ENCODE measurements at places on chromosomes 13 and 19. TPM values are rescaled to one million over a fixed set of nuclear protein-coding genes. Genes with fewer than 3 reads are reported as not detected.

Gene VASP
- total RNA-seq = 72.8 TPM

Gene ERFL
- not detected for total RNA-seq

Gene KIR3DL2
- total RNA-seq = not detected

Gene VSTM1
- not detected for total RNA-seq

- no peak for DNase-seq
- no peaks in the 10 kb centered on the region for H3K27me3 ChIP-seq
- no peaks in the 10 kb centered on the region for H3K36me3 ChIP-seq
Measured at GRCh38 chr13:20738616-20739015, 35.1 kb downstream of the IL17D start.

GRCh38 chr13:111329641-111330040 is 9.2 kb downstream of the TEX29 start:
- H3K4me3 ChIP-seq = no peak overlapping the region
- no peaks in the 10 kb centered on the region for H3K27me3 ChIP-seq
- no peaks in the 10 kb centered on the region for H3K4me1 ChIP-seq
- H3K36me3 ChIP-seq = no peaks in the 10 kb centered on the region
- H3K27ac ChIP-seq = no peak overlapping the region
- DNase-seq = no peak

DNA sequence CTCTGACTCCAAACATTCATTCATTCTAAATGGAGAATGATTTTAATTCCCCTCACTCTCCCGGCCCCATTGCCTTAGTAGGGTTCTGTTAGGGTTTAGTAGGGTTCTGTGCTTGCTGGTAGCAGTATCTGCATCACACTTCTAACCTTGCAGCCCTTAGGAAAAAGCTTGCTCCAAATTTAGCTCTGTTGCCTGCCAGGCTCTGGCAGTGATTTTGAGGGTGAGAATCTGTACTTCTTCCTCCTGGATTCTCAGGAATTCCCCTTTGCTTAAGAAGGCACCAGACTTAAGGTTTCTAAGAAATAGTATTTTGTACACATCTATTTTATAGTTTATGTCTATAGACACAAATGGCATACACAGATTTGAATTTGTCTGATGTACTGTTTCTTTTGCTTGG is 14.7 kb downstream of the B3GLCT start:
- no peaks in the 10 kb centered on the region for H3K4me1 ChIP-seq
- H3K36me3 ChIP-seq = no peaks in the 10 kb centered on the region
- DNase-seq = no peak
- H3K4me3 ChIP-seq = no peak overlapping the region
- H3K27ac ChIP-seq = peak overlapping the region; percentile 77
- H3K27me3 ChIP-seq = no peaks in the 10 kb centered on the region

GRCh38 chr13:24127116-24127631 is 33.3 kb upstream of the SPATA13 start:
- H3K4me1 ChIP-seq = no peaks in the 10 kb centered on the region
- H3K27me3 ChIP-seq = peaks cover 4% of the 10 kb centered on the region
- no peak overlapping the region for H3K4me3 ChIP-seq
- DNase-seq = no peak

DNA sequence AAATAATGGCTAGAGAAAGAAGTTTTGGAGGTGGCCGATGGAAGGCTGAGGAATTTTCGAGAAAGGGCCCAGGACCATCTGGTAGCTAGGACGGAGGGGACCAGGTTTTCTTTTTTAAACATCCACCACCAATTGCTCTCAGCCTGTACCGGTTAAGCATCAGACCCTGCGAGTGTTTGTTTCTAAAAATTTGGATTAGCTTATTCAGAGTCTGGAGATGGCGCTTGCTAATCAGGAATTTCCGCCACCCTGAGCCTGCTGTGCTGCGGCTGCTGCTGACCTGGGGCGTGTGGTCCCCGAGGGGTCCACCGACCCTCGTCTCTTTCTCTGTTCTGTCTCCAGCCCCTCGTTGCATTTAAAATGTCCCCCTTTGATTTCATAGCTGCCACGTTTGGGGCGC is 2.0 kb downstream of the UHRF1 start:
- no peak overlapping the region for H3K4me3 ChIP-seq
- peaks cover 29% of the 10 kb centered on the region for H3K4me1 ChIP-seq
- no peaks in the 10 kb centered on the region for H3K36me3 ChIP-seq
- no peaks in the 10 kb centered on the region for H3K27me3 ChIP-seq
- H3K27ac ChIP-seq = no peak overlapping the region

- DNase-seq = no peak
- H3K36me3 ChIP-seq = peaks cover 58% of the 10 kb centered on the region
- H3K27ac ChIP-seq = no peak overlapping the region
- no peak overlapping the region for H3K4me3 ChIP-seq
Measured at GRCh38 chr19:1107661-1108261, 4.0 kb downstream of the GPX4 start.

GRCh38 chr13:63381078-63381859 is 1965.6 kb upstream of the PCDH20 start:
- H3K36me3 ChIP-seq = no peaks in the 10 kb centered on the region
- H3K27ac ChIP-seq = no peak overlapping the region
- DNase-seq = no peak
- H3K4me1 ChIP-seq = no peaks in the 10 kb centered on the region
- no peak overlapping the region for H3K4me3 ChIP-seq
- H3K27me3 ChIP-seq = no peaks in the 10 kb centered on the region

DNA sequence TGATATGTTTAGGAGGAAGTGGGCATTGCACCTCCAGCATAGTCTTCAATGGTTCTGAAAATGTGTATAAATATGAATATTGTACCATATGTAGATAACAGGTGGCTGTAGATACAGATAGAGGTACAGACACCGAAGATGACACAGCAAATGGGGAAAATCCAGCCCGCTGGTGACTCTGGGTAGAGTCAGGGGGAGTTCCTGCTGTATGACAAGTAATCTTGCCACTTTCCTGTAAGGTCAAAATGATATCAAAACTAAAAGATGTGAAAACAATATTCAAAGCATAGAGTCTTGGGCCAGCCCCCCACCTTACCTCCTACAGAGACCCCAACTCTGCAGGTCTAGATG is 17.8 kb downstream of the C2CD4C start:
- H3K27ac ChIP-seq = no peak overlapping the region
- peaks cover 3% of the 10 kb centered on the region for H3K27me3 ChIP-seq
- no peak overlapping the region for H3K4me3 ChIP-seq
- no peaks in the 10 kb centered on the region for H3K36me3 ChIP-seq
- H3K4me1 ChIP-seq = no peaks in the 10 kb centered on the region

DNA sequence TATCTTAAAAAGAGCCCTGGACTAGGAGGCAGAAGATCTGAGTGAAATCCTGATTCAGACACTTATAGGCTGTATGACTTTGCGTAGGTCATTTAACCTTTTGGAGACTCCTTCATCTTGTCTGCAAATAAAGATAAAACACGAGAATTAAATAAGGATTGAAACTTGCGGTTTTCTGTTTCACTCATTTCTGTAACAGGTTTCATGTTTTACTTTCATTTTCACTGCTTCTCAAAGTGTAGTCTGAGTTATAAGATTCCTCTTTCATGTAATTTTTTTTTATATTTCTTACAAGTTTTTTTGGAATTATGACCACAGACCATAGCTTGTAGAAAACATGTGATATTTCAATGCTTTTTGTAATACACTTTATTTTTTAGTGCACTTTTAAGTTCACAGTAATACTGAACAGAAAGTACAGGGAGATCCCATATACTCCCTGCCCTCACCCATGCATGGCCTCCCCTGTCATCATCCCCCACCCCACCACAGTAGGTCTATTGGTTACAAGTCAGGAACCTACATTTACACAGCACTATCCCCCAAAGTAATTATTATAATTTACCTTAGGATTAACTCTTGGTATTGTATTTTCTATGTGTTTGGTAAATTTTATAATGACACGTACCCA is 174.6 kb downstream of the ITGBL1 start:
- H3K4me3 ChIP-seq = peak overlapping the region; percentile 54
- no peaks in the 10 kb centered on the region for H3K4me1 ChIP-seq
- no peaks in the 10 kb centered on the region for H3K27me3 ChIP-seq
- H3K36me3 ChIP-seq = no peaks in the 10 kb centered on the region
- peak overlapping the region; percentile 77 for H3K27ac ChIP-seq
- no peak for DNase-seq

DNA sequence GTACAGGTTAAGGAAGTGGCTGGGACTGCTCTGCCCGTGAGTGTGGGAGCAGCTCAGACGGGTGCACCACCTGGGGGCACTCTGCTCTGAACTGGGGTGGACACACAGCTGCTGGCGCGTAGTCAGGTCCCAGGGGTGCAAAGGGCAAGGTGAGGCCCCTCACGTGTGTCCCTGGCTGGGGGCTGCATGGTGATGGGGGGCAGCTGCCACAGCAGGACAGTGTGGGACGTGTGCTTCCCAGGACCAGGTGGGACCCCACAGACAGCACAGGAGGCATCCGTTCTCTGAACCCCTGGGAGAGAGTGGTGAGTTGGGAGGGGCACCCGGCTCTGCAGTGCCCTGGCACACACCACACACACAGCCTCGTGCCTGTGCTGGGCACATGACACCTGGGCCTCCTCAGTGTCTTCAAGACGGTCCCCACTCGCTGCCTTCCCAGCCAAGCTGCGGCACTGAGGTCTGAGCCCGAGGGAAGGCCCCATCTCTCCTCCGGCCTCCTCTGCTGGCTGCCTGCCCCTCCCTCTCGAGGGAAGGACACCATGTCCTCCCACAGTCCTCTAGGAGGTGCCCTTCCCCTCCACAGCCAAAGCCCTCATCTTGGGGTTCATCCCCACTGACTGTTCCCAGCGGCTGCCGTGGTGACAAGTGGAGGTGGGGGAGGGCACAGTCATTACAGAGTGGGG is 24.7 kb downstream of the CILP2 start:
- H3K4me1 ChIP-seq = no peaks in the 10 kb centered on the region
- DNase-seq = no peak
- H3K4me3 ChIP-seq = no peak overlapping the region
- H3K27ac ChIP-seq = no peak overlapping the region

- peaks cover 100% of the 10 kb centered on the region for H3K36me3 ChIP-seq
- H3K27ac ChIP-seq = no peak overlapping the region
- H3K4me1 ChIP-seq = no peaks in the 10 kb centered on the region
- no peak for DNase-seq
- no peaks in the 10 kb centered on the region for H3K27me3 ChIP-seq
- H3K4me3 ChIP-seq = no peak overlapping the region
Measured at GRCh38 chr19:16850133-16850532, 20.9 kb downstream of the SIN3B start.

- peak overlapping the region; percentile 99 for H3K27ac ChIP-seq
- peaks cover 18% of the 10 kb centered on the region for H3K36me3 ChIP-seq
- H3K27me3 ChIP-seq = no peaks in the 10 kb centered on the region
- peak overlapping the region; percentile 91 for H3K4me3 ChIP-seq
Measured at GRCh38 chr19:38850976-38851621, 1.3 kb upstream of the HNRNPL start.

DNA sequence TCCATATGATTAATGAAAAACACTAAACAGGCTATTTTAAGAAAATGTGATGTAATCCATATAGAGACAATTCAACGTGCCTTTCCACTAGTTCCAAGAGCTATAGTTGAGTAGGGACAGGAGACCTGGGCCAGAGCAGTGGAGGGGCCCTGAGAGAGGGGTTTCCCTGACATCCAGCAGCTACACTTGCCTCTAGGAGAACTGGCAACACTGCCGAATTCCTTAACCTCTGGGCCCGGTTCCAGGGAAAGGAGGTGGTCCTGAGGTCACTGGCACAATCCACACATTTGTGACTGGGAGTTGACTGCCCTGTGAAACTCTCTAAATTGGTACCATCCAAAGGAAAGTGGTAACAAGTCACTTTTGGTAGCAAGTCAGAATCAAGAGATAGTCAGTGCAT is 264.4 kb downstream of the DCLK1 start:
- no peak overlapping the region for H3K4me3 ChIP-seq
- DNase-seq = peak; percentile 53
- no peaks in the 10 kb centered on the region for H3K27me3 ChIP-seq
- H3K27ac ChIP-seq = no peak overlapping the region
- peaks cover 4% of the 10 kb centered on the region for H3K4me1 ChIP-seq

DNA sequence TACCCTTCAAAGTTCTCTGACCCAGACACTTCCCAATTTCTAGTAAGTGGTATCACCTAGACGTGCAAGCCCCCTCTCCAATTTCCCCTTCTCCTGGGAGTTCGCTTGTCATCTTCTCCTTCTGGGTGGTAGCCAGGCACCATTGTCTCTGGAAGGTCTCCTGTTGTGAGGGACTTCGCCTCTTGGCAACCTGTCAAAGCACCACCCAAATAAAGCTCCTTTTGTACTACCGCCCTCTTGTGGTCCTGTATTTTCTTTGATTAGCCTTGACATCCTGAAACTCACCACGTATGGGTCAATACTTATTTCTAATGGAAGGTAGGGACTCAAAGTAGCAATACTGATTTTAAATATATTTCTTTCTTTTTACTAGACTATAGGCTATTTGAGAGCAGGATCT is 8.2 kb downstream of the GPC5 start:
- no peaks in the 10 kb centered on the region for H3K36me3 ChIP-seq
- no peak for DNase-seq
- H3K4me3 ChIP-seq = no peak overlapping the region

- DNase-seq = no peak
- no peaks in the 10 kb centered on the region for H3K4me1 ChIP-seq
- no peaks in the 10 kb centered on the region for H3K36me3 ChIP-seq
- no peak overlapping the region for H3K27ac ChIP-seq
- no peaks in the 10 kb centered on the region for H3K27me3 ChIP-seq
- H3K4me3 ChIP-seq = no peak overlapping the region
Measured at GRCh38 chr13:88592105-88592504, 920.9 kb downstream of the SLITRK5 start.

DNA sequence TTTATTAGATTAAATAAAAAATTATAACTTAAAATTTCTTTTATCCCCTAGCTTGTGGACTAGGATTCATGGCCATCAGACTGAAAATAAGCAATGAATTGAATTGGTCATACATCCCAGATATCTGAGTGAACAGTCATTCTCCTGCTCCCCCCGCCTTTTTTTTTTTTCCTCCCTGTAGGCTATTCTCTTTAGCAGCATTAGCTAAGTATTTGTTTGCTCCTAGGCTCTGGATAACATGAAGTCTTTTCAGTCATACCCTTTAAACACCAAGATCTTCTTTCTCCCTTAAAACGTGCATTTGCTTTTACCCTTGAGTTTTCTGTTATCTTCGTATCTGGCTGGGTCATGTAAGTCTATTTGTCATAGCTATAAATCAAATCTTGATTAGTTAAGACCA is 866.7 kb upstream of the SPRY2 start:
- H3K36me3 ChIP-seq = no peaks in the 10 kb centered on the region
- no peak overlapping the region for H3K27ac ChIP-seq
- DNase-seq = no peak
- H3K4me3 ChIP-seq = no peak overlapping the region
